ENCODE measurements at places on chromosomes 6 and 20.

DNA sequence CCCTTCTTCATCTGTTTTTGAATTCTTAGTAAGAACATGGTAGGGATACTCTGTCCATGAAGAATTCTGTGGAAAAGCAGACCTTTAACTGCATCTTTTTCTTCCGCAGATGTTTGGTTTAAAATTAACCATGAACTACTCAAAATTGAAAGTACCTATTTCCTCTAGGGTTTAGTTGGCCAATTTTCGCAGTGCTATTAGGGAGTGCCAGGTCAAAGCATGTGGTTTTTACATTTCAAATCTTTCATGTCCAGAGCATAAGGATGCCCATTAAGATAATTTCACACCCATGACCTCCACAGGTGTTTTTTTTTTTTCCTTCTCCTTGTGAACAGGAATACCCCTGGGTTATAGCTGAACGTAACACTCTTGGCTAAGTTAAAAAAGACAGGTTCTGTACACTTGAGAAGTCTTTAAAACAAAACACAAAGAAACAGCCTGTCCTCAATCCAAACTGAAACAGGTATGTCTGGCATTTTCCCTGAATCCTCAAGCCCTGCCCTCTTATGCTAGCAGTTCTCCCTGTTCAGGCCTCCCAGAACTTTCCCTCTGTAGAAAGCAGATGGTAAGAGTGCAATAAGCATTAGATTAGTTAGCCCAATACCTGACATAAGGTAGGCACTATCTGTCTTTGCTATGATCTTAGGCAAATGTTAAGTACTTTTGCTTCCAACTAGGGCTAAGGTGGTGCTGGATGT is 67.1 kb downstream of the ELOVL5 start:
- DNase-seq = no peak

DNA sequence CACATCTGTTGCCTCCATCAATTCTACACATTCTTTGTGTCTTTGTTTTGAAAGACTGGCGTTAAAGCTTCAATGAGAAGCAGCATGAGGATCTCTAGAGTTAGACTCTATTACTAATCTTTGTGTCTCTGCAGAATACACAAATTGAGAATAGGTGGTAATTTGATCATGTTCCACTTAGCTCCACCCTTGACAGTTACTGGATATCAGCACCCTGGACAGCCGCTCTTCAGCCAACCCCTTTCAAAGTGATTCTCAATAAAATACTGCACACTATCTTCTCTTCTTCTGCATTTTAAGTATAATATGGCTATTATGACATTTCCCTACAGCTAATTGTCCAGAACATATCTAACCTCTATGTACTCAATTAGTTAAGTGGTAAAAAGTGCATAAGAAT is 54.3 kb upstream of the CNR1 start:
- DNase-seq = no peak

DNA sequence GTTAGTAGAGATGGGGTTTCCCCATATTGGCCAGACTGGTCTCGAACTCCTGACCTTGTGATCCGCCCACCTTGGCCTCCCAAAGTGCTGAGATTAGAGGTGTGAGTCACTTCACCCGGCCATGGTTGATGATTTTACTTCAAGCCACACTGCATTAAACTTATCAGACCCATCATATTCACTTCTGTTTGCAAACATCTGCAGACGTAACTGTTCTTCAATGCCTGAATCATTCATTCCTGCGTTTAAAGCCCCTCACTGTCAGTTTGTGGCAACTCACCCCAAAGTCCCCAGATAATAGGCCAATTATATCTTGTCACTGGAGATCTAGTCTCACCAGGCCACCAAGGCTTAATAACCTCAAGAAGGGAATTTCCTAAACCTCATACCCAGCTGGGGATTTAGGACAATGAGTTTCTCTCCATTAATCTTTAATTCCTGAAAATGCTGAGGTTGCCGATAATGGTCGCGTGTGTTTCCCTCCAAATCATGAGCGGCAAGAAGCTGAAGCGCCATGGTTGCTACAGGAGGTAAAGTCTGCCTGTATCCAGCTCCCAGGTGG is 229.6 kb downstream of the LY86 start:
- no peak for DNase-seq

GRCh38 chr6:136893187-136893586 is 28.9 kb upstream of the SLC35D3 start:
- DNase-seq = no peak

- no peak for DNase-seq
Measured at GRCh38 chr6:136471372-136471771, 78.8 kb downstream of the MAP7 start.

DNA sequence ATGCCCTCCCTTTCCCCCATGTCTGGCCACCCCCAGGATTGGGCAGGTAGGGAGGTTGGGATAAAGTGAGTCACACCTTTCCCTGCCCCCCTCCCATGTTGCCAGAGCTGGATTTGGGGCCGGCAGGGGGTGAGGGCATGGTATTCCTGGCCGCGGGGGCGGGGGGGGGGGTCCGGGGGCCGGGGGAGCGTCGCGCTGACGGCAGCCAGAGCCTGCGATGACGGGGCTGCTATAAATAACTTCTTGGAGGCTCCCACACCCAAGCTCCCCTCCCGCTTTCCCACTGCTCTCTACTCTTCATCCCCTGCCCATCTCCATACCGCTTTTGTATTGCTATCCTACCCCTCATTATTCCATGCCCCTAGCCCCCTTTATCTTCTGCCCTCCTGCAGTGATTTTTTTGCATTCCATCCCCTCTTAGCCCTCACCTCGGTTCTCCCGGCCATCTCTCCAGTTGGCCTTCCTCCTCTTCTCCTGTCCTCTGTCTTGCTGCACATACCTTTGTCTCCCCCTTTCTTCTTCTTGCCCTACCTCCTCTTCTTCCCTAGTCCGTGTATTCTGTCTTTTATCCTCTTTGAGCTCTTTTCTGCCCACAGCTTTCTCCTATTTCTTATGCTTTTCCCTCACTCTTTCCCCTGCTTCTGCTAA is 13.8 kb downstream of the SYNGAP1 start:
- no peak for DNase-seq

GRCh38 chr6:107434812-107435211 is 24.6 kb downstream of the PDSS2 start:
- DNase-seq = no peak
